NCI-H1417 treated with DMSO at 0.1 percent for 48 hours (cell line): ENCODE measurements at places on chromosomes 6 and 20.

DNA sequence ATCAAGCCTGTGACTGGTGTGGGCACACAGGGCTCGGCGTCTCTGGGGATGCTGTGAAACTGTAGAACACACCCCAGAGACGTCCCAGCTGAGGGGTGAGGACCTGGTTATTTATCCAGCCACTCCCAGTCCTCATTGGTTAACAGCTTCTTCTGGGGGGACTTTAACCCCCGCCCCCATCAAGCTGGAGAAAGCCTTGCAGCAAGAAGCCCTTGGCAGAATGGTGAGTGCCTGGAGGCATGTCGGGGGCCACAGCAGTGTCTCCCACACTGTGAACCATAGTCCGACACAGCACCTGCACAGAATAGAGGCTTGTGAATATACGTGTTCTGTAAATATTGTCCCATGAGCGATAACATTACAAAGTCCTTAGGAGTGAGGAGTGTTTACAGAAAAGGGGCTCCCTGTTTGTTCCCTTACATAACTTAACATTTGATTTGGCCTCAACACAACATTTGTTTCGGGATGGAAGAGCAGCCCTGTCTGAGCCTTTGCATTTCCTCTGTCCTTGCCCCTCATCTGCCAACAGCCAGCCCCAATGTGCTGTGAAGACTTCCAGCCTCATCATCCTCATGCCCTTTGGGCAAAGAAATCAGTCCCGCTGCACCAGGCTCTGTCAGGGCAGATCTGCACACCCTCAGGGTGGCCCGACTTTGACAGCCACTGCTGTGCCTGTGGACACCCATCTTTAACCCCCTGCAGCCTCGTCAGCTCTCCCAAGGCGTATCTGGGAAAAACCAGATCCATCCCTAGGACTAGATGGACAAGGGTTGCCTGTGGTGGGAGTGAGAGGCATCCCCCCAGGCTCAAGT is 2.2 kb upstream of the RRBP1 start:
- DNase-seq, result no peak

GRCh38 chr6:43105538-43106222 is 29.6 kb downstream of the PTK7 start:
- no peak for DNase-seq

DNA sequence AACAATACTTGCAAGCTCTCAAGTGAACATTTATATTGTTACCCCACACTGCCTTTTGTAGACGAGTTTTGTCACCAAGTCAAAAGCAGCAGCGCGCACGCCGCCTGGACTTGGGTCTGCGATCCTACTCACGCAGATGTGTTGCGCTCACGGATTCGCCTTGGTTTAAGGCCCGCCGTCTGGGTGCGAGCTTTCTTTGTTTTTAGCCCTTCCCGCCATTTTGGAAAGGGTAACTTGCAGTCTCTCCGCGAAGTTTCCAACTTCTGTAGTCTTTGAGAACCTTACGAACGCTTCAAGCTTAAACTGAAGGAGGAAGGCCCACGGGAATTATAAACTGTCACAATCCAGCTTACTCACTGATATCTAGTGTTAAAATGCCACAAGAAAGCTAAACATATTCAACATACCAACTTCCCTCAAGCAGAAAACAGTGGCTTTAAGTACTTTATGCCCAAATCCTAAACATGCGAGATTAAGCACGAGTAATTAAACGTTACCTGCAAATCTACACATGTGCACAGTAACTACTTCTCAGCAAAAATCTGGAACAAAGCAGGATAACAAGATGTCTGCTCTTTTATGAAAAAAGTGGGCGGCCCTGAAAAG is 80.4 kb upstream of the BTN3A2 start:
- no peak for DNase-seq

DNA sequence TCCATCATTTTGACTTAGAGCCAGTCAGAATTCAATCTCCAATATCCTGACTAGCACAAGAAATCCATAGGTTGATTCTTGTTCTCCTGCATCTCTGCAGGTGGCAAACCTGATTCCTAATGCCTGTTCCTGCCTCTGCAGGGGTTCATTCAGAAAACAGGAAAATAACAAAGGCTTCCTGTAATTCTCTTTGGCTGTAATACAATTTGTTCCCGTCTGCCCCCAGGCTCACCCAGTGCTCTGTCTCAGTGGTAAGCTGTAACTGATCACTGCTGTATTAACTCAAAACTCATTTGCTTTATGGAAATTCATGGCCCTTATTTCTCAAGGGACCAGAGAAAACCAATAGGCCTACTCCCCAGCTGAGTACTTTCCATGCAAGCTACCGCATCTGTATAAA is 88.6 kb downstream of the OPRM1 start:
- peak; percentile 33 for DNase-seq

DNA sequence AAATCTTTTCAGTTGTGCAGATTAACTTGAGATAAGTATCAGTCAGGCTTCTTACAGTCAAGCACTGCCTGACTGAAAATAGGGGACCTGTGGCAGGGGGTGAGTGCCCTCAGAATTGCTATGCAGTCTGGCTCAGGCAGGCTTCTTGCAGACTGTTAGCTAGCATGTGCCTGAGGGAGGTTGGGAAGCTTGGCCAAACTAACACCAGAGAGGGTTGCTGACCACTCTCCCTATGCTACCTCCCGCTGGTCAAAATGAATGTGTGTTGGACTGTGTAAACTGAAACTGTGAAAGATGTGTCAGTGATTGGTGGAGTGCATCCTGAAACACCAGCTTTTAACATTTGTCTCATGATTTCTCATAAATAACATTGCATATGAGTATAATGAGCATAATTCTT is 622.3 kb upstream of the IMPG1 start:
- DNase-seq, result no peak

GRCh38 chr6:37058084-37058586 is 52.7 kb downstream of the FGD2 start:
- no peak for DNase-seq
